Renal pelvis (tissue), 12 donors: ENCODE measurements at places on chromosomes 4 and X. TPM values are rescaled to one million over a fixed set of nuclear protein-coding genes. Genes with fewer than 3 reads are reported as not detected.

DNA sequence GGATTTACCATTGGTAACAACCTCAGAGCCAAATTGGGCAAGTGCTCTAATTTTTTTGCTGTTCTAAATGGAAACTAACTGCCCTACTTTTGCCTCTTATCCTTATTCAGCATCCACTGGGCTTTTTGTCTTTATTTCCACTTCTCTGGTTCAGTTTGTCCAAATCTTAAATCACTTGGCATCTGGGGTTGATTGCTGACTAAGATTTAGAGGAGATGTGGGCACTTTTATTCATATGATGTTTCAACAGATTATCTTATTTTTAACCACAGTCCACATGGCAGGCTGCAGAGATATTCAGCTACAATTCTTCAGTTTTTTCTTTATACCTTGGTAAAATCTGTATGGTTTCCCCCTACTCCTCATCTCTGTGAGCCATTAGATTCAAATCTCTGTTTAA is 1161.4 kb upstream of the PCDH7 start:
- DNase-seq: no peak

Gene VSIG1
- polyA plus RNA-seq: 0.85 TPM

- DNase-seq: no peak
These were observed 94.2 kb downstream of the PJA1 start for GRCh38 chrX:69070949-69071650.

DNA sequence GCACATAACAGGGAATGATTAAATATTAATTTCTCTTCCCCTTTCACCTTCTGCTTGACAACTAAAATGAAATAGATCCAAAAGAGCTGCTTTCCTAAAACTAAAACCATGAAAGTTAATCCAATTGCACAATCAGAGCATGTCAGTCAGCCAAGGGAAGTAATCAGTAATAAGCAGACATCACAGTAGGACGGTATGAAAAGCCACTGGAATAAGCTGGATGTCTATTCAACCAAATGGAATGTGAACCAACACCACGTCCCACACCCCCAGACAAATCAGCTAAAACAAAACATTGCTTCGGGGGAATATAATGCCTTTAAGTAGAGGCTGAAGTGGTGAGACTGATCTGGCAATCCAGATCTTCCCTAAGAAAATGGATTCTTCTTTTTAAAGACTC is 859.4 kb upstream of the FTHL17 start:
- DNase-seq: no peak

Gene BDH2
- polyA plus RNA-seq: 178 TPM

DNA sequence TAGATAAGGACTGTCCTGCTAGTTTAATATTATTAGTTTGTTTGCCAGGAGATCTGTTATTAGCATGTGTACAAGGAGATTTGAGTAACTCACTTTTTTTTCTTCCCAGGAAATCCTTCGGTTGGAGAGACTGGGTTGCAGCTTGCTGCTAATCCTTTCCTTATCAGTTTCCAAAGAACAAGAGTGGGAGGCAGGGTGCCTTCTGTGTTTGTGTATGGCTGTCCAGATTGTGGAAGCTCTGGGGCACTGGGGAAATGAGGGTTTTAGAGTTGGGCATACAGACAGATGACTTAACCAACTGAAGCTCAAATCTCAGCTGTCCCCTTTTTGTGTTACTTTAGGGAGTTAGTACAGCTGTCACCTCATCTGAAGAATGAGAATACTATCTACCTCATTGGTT is 12.6 kb upstream of the SUPT20HL1 start:
- DNase-seq: no peak

GRCh38 chr4:40210776-40211175 is 13.9 kb downstream of the RHOH start:
- DNase-seq: no peak

- peak; percentile 84 for DNase-seq
These were observed 24.8 kb downstream of the ZFYVE28 start for GRCh38 chr4:2393353-2394270.

DNA sequence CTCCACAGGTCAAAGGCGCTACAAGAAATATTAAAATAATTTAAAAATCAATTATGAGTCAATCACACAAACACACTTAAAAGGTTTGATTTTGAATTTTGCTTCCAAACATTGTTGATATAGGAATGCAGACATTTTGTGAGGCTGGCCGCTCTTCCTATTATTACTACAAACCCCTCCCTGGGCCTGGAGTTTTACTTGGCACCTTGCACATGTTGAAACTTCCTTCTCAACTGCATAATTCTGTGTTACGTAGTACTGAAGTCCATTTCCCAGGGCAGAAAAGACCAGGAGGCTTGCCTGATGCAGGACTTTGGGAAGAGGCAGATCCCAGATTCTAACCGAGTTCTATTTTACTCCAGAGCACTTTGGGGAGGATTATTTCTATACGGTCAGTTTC is 71.5 kb downstream of the CYTL1 start:
- no peak for DNase-seq

DNA sequence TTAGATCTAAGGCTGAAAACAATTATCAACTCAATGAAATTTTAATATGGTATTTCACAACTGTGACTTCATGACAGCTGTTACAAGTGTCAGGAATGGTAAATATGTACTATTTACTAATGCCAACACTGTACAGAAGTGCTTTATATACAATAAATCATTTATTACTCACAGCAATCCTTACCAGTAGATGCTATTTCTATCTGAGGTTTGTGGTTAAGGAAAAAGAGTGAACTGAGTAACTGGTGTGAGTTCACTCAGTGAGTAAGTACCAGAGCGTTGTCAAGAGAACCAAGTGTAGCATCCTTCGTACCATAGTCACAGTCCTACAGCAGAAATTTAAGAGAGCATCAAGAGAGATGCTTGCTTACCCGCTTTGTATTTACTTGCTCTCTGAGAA is 23.3 kb downstream of the MTHFD2L start:
- DNase-seq: no peak

DNA sequence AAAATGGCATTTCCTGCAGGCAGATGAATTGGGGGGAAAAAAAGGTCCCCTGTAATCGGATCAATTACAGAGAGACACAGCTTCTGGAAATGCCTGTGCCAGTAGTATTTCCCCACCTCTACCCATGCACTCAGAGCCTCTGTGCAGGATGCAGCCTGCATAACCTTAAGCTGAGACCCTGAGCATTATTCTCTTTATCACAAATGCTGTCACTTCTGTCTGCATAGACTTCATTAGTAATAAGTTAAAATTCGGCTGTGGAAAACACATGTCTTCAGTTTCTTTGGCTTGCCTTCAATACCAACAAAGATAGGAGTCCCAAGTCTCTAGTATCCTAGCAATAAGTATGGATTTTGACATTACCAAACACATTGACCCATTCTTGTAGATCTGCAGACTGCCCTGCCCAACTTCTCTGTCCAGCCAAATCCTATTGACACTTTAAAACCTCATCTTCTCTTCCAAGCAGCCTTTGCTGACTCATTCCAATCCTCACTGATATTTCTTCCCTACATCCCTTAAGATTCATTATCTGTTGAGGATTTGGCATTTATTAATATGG is 70.8 kb downstream of the LUZP4 start:
- DNase-seq: no peak

GRCh38 chrX:53711436-53711835 is 24.9 kb upstream of the HUWE1 start:
- no peak for DNase-seq

GRCh38 chr4:26751838-26752237 is 108.8 kb upstream of the STIM2 start:
- DNase-seq: no peak

GRCh38 chrX:97849951-97850350 is 966.2 kb downstream of the RPA4 start:
- no peak for DNase-seq

Gene CTAG1A
- polyA plus RNA-seq: not detected

DNA sequence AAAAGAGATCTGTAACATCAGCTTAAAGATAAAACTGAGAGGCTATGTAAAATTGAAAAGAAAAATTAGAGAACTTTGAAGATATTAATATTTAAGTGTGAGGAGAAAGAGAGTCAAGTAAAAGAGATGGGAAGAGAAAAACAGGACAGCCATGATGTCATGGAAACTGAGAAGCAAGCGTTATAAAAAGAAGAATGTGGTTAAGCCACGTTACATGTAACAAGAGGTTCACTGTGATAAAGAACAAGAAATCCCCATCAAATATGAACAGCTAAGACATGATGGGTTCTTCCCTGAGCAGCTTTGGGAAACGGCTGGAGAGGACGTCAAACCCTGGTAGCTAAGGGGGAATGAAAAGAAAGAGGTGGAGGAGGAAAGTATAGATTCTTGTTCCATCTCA is 1269.3 kb upstream of the TENM3 start:
- DNase-seq: no peak

DNA sequence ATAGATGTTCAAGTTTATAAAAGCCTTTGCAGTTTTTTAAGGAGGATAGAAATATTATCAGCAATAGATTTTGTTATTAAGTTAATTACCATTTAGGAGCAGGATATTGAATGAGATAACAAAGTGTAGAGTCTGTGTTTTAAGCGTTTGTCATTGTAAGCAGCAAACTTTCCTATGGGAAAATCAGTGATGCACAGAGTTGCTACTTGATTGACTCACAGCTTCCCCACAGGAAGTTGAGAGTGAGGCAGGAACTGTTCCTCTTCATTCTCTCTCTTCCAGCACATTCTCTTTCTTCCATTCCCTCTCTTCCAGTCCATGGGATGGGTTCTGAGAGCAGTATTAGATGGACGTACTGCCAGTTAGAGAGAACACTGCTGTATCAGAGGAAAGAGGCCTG is 867.7 kb upstream of the AGA start:
- DNase-seq: no peak

Gene XG
- 0.33 TPM for polyA plus RNA-seq
